ENCODE measurements at places on chromosomes 7 and 10.

- DNase-seq: no peak
These were observed 57.5 kb upstream of the ZNF32 start for GRCh38 chr10:43706166-43706565.

GRCh38 chr10:105042906-105043552 lies 401.9 kb downstream of the SORCS3 start:
- no peak for DNase-seq

DNA sequence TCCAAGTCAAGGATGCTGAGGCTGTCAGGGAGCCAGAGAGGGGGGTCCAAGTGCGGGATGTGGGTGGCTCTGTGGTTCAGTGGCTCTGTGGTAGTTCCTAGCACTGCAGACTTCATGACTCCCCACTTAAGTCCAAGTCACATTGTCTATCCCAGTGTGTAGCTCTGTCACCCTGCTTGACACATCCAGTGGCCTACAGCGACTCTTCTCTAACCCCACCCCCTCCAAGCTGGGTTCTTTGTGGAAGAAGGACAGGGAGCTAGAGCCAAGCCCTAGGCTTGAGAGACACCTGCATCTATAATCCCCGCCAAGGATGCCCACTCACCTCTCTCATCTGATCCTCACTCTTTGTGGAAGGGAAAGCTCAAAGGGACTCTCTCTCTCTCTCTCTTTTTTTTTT lies 57.6 kb downstream of the ADCYAP1R1 start:
- no peak for DNase-seq

- no peak for DNase-seq
These were observed 1.7 kb upstream of the TRIP6 start for GRCh38 chr7:100865372-100865911.

DNA sequence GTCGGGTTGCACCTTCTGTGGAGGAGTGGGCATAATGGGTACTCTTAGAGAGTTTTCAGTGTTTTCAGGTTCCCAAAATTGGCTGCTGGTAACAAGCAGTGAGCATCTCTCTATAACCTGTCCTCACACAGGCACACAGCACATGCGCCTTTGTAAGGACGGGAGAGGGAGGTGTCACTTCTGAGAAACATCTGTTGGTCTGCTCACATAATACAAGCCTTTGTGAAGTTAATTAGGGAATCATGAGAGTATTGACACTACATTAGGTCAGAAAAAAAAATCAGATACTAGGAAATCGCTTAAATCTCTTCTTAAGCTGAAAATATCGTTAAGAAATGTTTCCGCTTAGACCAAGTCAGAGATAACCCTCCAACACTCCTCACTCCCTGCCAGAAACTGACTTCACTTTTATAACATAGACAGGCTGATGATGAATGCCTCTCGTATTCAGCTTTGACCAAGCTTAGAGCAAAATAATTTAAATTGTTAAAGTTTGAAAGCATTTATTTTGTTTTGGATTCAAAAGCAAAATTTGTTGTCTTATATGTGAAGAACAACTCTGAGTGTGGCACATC lies 769.7 kb downstream of the TNS3 start:
- no peak for DNase-seq

- DNase-seq: no peak
These were observed 19.3 kb downstream of the ZNF786 start for GRCh38 chr7:149071182-149071635.

- DNase-seq: no peak
These were observed 440 bp upstream of the MINDY3 start for GRCh38 chr10:15860692-15861201.

DNA sequence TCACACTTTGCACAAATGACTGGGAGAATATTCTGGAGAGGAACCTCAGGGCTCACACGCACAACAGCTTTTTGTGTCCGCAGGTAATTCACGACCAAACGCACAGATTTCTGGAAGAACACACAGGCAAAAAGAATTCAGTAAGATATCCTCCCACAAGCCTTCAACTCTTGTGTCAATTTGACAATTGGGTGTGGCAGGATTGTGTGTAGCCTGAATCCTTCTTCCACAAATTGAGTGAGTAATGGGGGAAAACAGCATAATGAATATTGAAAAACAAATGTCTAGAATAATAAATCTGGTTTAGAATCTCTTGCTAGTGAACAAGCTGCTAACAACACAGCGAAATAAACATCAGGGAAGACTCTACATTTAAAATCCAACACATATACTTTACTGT lies 125.6 kb downstream of the COBL start:
- DNase-seq: no peak

DNA sequence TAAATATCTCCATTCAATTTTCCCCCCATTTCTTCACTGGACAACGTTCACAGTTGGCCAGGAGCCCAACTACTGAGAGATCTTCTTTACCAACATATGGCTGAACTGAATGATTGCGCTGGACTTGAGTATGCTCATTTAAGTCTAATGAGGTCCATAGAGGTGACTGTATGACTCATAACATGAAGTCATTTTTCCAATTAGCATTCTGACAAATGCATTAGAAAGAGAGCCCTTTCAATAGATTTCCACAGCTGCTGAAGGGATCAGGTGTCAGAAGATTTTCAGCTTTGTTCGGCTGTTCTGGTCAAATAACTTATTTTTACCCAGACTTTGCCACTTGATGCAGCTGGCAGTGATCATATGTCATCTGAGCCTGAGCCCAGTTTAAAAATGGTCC lies 438.0 kb downstream of the ETV1 start:
- DNase-seq: no peak

DNA sequence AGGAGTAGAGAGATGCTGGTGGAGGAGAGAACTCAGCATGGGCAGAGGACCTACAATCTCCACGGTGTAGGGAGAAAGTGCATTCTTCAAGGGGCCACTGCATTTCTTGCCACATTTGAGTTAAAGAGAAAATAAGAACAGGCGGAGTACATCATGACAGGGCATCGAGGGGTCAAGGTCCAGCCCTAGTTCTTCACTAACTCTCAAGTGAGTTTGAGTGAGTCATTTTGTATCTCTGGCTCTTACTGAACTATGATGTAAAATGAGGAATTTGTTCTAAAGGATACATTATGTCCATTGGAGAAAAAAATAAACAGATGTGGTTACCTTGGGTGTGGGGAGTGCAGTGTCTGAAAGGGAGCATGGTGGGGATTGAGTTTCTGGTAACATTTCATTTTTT lies 182.9 kb downstream of the XPNPEP1 start:
- no peak for DNase-seq

DNA sequence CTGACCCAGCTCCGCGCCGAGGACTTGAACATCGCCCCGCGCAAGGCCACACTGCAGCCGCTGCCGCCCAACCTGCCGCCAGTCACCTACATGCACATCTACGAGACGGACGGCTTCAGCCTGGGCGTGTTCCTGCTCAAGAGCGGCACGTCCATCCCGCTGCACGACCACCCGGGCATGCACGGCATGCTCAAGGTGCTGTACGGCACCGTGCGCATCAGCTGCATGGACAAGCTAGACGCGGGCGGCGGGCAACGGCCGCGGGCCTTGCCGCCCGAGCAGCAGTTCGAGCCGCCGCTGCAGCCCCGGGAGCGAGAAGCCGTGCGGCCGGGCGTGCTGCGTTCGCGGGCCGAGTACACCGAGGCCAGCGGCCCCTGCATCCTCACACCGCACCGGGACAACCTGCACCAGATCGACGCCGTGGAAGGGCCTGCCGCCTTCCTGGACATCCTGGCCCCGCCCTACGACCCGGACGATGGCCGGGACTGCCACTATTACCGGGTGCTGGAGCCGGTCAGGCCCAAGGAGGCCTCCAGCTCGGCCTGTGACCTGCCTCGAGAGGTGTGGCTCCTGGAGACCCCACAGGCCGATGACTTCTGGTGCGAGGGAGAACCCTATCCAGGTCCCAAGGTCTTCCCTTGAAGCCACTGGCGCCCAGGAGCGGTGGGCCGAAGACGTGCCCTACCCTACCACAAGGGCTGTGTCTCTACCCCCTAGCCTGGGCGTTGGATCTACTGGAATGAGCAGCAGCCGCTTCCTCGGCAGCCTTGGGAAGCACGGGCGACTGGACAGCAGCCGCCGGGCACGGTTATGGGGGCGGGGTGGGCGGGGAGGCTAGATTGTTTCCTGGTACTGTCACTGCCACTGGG lies 945 bp downstream of the ADO start:
- no peak for DNase-seq

DNA sequence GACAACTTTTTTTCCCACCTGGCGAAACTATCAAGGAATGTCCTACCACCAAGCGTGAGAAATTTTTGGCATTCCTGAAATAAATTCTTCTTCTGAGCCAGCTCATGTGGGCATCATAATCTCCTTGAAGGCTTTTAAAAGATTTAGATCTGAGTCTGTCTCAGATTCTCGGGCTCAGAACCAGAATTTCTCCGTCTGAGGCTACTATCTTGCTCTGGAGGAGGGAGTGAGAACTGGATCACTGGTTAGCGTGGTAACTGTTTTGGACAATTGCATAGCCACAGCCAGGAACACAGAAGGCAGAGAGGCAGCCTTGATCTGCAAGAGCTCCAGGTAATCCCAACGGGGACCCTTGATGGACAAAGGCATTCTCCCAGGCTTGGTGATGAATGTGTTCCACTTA lies 1.0 kb upstream of the PLAC9 start:
- DNase-seq: no peak

DNA sequence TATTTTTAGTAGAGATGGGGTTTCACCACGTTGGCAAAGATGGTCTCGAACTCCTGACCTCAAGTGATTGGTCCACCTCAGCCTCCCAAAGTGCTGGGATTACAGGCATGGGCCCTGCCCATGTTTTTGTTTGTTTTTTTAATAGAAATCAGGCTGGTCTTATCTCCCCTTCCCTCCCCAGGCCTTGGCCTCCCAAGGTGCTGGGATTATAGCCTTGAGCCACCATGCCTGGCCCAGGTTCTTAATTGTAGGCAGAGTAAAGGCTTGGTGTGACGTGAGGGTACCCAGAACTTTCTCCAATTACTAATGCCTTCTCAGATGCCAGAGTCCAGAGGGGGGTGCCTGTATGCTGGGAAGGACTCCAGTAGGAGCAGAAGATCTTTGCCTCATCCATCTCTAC lies 5.2 kb upstream of the MKRN1 start:
- DNase-seq: no peak

GRCh38 chr7:4260867-4261600 lies 421.1 kb upstream of the FOXK1 start:
- no peak for DNase-seq

GRCh38 chr7:138796038-138796615 lies 1.7 kb upstream of the TMEM213 start:
- no peak for DNase-seq

DNA sequence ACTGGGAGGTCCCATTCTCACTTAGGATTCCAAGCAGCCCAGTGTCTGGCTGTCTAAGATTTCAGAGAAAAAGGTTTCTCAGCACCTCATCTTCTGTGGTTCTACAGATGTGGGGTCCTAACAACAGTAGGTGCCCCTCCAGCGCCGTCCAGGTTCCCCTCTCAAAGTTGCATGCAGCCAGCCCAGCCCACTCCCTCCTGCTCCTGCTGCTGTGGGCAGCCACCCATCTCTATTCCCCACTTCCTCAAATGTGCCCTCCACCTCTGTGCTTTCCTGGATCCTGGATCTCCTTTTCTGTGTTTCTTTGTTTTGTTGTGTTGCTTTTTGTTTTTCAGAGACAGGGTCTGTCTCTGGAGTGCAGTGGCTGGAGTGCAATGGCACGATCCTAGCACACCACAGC lies 13.3 kb upstream of the SLC18A3 start:
- no peak for DNase-seq

- no peak for DNase-seq
These were observed 34.3 kb downstream of the MYL10 start for GRCh38 chr7:101594790-101595189.

GRCh38 chr10:117363028-117363427 lies 12.2 kb downstream of the PDZD8 start:
- no peak for DNase-seq

GRCh38 chr7:137469191-137469811 lies 125.8 kb upstream of the PTN start:
- no peak for DNase-seq

GRCh38 chr7:18179093-18179492 lies 151.4 kb upstream of the PRPS1L1 start:
- DNase-seq: no peak

Data from activated CD4-positive, alpha-beta T cell treated with anti-CD3 and anti-CD28 coated beads for 24 hours (primary cell).